Omental fat pad (tissue), 4 donors: ENCODE measurements at places on chromosomes 2 and 18. TPM values are rescaled to one million over a fixed set of nuclear protein-coding genes. Genes with fewer than 3 reads are reported as not detected.

TCF23 gene
- 0.12 TPM for total RNA-seq

CRYGC gene
- not detected for total RNA-seq

DNA sequence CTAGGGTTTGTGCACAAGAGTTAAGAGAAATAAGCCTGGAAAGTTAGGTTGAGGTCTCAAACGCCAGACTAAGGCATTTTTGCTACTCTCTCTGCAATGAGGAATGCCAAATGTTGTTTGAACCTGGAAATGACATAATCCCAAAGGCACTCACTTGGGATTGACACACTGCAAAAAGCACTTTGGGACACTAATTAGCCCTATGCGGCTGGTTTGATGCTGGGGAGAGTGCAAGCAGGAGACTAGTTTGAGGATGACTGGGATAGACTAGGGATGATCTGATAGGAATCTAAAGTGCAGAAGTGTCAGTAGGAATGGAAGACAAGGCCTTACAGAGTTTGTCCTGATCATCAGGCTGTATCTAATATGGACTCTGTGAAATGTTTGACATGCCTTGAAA lies 469.0 kb downstream of the SLC4A3 start:
- no peak for DNase-seq

DNA sequence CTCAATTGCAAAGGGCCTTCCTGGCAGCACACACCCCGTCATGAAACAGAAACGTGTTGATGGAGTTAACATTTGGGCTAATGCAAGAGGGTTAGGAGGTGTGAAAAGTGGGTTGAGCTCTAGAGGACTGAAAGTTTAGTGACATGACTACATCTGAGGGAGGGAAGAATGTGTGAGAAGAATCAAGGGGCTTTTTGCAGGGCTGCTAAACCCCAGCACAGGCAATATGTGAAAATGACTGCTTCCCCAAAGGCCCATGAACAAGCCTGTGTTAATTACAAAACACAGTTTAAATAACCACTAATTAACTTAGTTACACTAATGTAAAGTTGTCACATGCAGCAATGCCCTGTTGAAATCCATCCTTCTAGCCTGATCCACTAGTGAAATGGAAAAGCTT lies 63.4 kb upstream of the PEX13 start:
- no peak for DNase-seq

GRCh38 chr18:23459530-23459921 lies 6.4 kb downstream of the RIOK3 start:
- DNase-seq: no peak

DNA sequence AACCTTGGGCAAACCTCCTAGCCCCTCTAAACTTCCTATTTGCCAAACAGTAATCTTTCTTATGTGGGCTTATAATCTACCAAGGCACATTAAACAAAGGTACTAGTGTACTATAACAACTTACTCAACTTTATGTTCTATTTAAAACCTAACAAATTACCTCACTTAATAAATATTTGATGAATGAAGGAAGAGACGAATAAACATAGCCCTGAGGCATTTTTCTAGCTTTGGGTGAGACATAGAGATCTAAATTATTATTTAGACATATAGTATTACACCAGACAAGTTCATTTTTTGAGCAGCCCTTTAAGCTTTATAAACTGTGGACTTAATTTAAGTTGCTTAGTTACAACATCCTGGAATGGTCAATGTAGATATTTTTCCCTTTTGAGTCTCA lies 104.6 kb downstream of the UNC80 start:
- no peak for DNase-seq

GRCh38 chr2:110639972-110640371 lies 37.9 kb downstream of the BUB1 start:
- DNase-seq: no peak

DNA sequence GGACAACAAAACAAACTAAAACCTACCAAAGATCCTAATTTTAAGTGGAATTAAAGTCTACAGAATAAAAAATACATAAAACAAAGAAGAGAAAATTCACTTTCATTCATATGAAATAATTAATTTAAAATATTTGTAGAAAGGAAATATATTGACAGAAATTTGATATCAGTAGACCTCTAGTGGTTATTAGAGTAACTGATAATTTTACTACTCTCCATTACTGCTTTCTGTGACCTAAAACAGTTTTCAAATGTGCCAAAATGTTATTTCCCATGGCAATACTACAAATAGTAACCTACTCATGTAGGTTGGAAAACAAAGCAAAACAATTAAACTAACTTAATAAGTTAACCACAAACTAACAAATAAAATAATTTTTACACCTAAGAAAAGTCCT lies 147.1 kb downstream of the NOL4 start:
- no peak for DNase-seq

GRCh38 chr18:68721681-68722583 lies 7.0 kb upstream of the TMX3 start:
- no peak for DNase-seq

- no peak for DNase-seq
Observed at GRCh38 chr2:31038385-31038784, 99.9 kb downstream of the GALNT14 start.
